ENCODE measurements at places on chromosomes 16 and 17. TPM values are rescaled to one million over a fixed set of nuclear protein-coding genes. Genes with fewer than 3 reads are reported as not detected.

Gene CD300LB
- not detected for polyA plus RNA-seq

Gene PLSCR3
- 76.1 TPM for polyA plus RNA-seq

Gene TMEM98
- 314 TPM for polyA plus RNA-seq

Gene NAGPA
- 10.8 TPM for polyA plus RNA-seq

Gene TEX19
- polyA plus RNA-seq = not detected

Gene MARF1
- 25.2 TPM for polyA plus RNA-seq

Gene TAC4
- polyA plus RNA-seq = not detected

Gene NOG
- polyA plus RNA-seq = 0.26 TPM

Gene GLP2R
- polyA plus RNA-seq = 0.06 TPM

Gene MNT
- polyA plus RNA-seq = 3.1 TPM

Gene TBC1D3I
- not detected for polyA plus RNA-seq

All from BJ (cell line).